ENCODE measurements at places on chromosomes 4 and X. TPM values are rescaled to one million over a fixed set of nuclear protein-coding genes. Genes with fewer than 3 reads are reported as not detected.

OTC gene
- not detected for total RNA-seq

HTT gene
- 23.5 TPM for total RNA-seq

PAGE2B gene
- total RNA-seq = not detected

- H3K4me3 ChIP-seq = no peak overlapping the region
- H3K27ac ChIP-seq = peak overlapping the region; percentile 73
- H3K36me3 ChIP-seq = no peaks in the 10 kb centered on the region
- H3K4me1 ChIP-seq = peaks cover 18% of the 10 kb centered on the region
- H3K27me3 ChIP-seq = no peaks in the 10 kb centered on the region
Measured at GRCh38 chrX:20252381-20253231, 14.1 kb downstream of the RPS6KA3 start.

DNA sequence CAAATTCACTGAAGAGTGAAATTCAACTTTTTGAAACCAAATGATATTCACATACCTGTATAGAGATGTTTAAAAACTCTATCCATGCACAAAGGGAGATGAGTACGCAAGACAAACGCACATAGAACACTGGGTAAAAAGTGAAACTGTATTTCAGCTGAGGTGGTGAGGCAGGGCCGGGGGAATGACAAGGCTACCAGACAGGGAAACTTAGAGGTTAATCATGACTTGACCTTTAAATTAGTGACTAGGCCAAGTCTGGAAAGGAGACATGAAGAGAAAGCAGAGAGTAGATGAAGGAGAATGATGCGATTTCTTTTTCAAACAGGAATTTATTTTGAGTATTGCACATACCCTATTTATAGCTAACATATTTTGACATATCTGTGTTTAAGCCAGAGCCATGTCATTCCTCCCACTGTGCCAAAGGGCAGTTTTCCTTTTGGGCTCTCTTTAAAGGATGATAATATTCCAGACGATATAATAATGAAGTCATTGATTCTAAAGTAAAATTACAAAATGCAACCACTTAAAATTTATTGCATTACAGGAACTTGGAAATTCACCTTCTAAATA lies 49.4 kb downstream of the ARHGEF6 start:
- H3K27me3 ChIP-seq = no peaks in the 10 kb centered on the region
- H3K4me1 ChIP-seq = peaks cover 13% of the 10 kb centered on the region
- H3K36me3 ChIP-seq = no peaks in the 10 kb centered on the region
- H3K27ac ChIP-seq = peak overlapping the region; percentile 81
- H3K4me3 ChIP-seq = peak overlapping the region; percentile 40
- DNase-seq = no peak

- no peaks in the 10 kb centered on the region for H3K27me3 ChIP-seq
- peaks cover 5% of the 10 kb centered on the region for H3K4me1 ChIP-seq
- H3K4me3 ChIP-seq = no peak overlapping the region
- no peak for DNase-seq
Measured at GRCh38 chr4:15794905-15795304, 16.8 kb downstream of the CD38 start.

- DNase-seq = no peak
- H3K4me3 ChIP-seq = no peak overlapping the region
- H3K36me3 ChIP-seq = no peaks in the 10 kb centered on the region
- H3K4me1 ChIP-seq = no peaks in the 10 kb centered on the region
- H3K27me3 ChIP-seq = no peaks in the 10 kb centered on the region
- H3K27ac ChIP-seq = no peak overlapping the region
Measured at GRCh38 chr4:48119646-48120045, 14.4 kb downstream of the TXK start.

GRCh38 chr4:173317004-173317403 lies 17.2 kb downstream of the HMGB2 start:
- no peak overlapping the region for H3K4me3 ChIP-seq
- peaks cover 6% of the 10 kb centered on the region for H3K4me1 ChIP-seq
- H3K27me3 ChIP-seq = no peaks in the 10 kb centered on the region

- no peak overlapping the region for H3K27ac ChIP-seq
- H3K36me3 ChIP-seq = no peaks in the 10 kb centered on the region
- no peak for DNase-seq
Measured at GRCh38 chrX:40784516-40785151, 49.3 kb upstream of the MED14 start.

Measured in gastrocnemius medialis (tissue), 4 donors.